ENCODE measurements at places on chromosomes 2 and 18.

GRCh38 chr2:109261906-109262631, 133.1 kb downstream of the SH3RF3 start:
- DNase-seq, result no peak

GRCh38 chr2:197310987-197311420, 424 bp upstream of the ANKRD44 start:
- no peak for DNase-seq

DNA sequence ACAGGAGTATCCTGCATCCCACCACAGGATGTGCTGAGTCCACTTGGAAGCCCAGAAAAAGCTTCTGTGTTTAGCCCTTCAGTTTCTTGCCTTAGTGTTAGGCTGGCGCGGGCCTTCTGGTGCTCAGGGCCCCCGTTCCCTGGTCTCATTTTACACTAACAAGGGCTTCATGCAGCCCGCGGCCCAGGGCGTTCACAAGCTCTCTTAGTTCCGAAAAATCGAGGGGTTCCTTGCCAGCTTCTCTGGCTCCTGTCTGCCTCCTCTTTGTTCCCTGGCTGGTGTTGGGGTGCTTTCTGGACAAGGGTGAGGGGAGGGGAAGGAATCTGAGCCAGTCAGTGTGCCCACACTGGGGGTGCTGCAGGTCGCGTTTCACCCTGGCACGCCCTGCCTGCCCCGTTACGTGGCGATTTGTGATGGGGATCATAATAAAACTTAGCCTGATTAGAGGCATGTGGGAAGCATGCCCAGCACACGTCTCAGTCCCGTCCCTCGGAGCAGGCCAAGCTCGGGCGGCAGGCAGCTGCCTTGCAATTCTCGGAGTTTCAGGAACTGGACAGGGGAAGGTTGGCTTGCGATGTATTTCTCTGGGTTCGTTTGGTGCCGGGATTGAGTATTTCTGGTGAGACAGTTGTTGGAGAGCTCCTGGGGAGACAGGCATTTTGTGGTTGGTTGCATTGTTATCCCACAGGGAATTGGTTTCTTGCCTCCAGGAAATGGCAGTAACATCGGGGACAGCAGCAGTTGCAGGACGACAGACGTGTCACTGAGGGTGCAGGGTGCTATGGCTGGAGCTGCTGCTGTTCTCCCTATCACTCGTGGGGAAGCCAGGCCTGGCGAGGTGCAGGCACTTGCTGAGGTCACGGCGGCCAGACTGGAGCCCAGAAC, 22.9 kb downstream of the SH3BP4 start:
- DNase-seq, result no peak

- no peak for DNase-seq
Measured at GRCh38 chr2:109736177-109736827, 57.8 kb upstream of the RGPD5 start.

- no peak for DNase-seq
Measured at GRCh38 chr2:234768608-234769196, 183.1 kb upstream of the SH3BP4 start.

DNA sequence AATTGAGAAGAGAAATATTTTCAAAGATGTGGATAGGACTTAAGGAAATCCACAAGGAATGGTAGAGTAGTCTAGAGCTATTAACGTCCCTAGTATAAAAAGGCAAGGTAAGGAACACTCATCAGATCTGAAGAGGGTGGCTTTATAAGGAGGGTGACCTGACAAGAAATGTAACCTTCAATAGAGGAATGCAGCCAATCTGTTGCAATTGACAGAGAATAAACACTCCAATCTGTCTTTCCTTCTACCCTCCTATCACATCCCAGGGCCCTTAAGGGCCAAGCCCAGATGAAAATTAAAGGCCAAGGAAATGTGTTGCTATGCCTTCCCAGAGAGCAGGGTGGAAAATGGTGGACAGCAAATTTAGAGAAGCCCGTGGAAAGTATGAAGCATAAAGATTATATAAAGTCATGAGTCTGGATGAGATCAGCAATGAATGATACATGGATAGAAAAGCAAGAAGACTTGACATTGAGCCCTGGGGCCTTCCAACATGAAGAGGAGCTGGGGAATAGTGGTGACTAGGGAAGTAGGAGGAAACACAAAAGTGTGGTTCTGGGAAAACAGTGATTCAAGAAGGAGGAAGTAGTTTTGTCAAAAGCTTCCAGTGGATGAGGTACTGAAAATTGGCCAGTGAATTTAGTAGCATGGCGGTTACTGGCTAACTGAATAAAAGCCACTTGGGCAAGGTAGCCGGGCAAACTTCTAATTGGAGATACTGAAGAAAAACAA, 270.6 kb upstream of the TANK start:
- DNase-seq, result no peak

DNA sequence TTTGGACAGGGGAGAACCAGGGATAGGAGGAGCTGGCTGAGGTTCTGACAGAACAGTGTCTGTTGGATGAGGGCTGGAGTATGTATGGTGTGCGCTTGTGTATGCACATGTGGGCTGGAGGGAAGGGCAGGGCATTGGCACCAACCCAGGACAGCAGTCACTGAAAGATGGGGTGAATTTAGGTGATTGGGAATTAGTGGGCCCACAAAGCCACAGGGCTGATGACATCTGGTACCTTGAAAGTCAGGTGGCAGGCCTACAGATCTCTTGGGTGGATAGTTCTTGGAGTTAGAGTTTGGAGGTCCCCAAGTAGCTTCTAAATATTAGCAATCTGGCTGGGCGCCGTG, 45.7 kb downstream of the C2orf42 start:
- no peak for DNase-seq

GRCh38 chr2:227188292-227188691, 23.9 kb downstream of the COL4A3 start:
- no peak for DNase-seq

DNA sequence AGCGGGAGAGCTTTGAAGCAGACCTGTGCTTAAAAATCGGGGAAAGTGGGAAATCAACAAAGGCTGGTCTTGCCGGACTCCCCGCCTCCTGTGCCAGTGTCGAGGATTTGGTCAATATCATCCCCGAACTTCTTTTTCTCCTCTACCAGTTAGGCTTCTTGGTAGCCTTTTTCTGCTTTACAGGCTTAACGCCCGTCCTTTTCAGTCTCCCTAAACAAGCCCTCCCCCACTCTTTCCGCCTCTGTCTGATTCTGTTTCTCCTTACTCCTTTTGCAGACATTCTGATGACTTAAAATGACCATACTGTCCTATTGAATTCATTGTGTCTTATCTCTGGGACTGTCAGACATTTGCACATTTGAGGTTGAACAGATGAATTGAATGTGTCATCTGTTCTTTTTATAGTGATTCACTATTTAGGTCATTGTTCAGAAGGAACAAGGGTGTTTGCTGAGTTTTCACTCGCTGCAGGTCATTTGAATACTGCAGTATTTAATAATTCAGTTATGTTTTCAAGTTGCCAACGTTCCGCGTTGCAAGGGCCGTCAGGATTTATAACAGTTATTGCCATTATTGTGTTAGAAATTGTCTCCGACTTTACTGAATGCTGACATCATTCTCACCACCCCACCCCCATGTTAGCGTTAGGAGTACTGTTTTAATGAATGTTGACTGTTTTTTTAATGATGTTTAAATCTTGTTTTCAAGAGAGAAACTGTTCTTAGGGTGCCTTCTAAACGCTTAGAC, 1.1 kb downstream of the ITGAV start:
- no peak for DNase-seq

GRCh38 chr2:179195141-179195540, 69.5 kb downstream of the SESTD1 start:
- DNase-seq, result no peak

DNA sequence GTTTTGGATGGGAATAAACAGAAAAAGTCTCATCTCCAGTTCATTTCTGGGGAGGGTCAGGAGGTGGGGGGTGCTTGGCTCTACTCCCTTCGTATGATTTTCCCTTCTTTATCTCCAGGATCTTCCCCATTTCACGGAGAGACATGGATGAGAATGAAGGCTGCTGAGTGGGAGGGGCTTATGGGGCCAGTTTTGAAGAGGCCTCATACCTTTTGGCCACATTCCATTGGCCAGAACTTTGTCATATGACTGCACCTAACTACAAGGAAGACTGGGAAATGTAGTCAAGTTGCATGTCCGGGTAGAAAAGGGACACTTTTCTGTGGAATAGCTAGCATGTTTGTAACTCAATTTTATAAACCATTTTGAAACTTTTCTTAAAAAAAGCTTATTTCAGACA, 117.6 kb downstream of the NEDD4L start:
- no peak for DNase-seq

DNA sequence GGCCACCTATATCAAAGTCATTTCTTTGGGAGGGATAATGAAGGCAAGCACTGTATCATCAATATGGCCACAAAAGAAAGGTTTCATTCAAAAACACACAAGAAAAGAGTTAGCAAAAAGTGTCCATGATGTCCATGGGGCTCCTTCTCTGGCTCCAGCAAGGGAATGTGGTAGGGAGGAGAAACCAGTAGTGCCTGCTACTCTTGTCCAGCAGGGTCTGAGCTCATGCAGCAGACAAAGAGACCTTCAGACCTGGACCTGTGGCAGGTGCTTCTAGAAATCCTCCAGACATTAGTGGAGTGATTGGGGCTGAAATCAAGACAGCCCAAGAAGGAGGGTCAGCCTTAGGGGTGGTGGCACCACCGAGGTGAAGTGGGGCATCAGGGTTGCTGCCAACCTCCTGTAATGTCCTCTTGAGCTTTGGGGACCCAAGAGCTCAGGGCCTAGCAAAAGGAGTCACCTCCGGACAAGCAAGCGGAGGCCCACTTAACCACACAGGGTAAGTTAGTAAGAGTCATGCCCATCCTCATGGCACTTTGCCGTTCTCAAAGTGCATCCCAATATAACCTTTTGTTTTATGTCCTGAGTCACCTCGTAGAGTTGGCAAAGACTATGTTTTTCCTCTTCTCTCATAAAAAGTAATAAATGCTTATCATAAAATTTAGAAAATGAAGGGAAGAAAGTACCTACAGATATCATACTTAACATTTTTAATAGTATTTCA, 112.6 kb upstream of the YPEL5 start:
- no peak for DNase-seq

GRCh38 chr2:119252186-119253113, 28.8 kb downstream of the STEAP3 start:
- DNase-seq, result no peak

DNA sequence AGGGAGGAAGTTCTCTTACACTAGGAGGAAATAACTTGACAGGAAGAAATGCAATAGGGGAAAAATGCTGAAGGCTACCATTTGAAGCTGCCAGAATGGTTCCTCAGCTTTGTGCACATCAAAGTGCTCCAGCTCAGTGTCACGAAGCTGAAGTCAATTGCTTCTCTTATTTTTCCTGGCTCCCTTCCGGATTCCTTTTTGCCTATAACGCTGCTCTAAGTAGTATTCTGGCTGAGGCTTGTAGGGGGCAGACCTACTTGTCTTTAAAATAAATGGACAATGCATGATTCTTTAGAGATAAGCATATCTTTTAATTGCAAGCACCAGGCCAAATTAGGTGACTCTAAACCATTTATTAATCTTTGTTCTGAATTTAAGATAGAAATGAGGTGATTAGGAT, 60.3 kb upstream of the SCN1A start:
- DNase-seq, result no peak

- no peak for DNase-seq
Measured at GRCh38 chr2:133562558-133562957, 5.7 kb downstream of the NCKAP5 start.

Measured in activated CD8-positive, alpha-beta memory T cell treated with anti-CD3 and anti-CD28 coated beads for 1 hour (primary cell).